WTC11 (cell line): ENCODE measurements at places on chromosomes 5 and 9.
A peak's percentile ranks its signal among the peaks of the same experiment; 100 is the strongest.

GRCh38 chr5:60727033-60727679 lies 27.2 kb upstream of the DEPDC1B start:
- no peak for DNase-seq

- no peak for DNase-seq
Observed at GRCh38 chr5:27015758-27016157, 22.6 kb downstream of the CDH9 start.

DNA sequence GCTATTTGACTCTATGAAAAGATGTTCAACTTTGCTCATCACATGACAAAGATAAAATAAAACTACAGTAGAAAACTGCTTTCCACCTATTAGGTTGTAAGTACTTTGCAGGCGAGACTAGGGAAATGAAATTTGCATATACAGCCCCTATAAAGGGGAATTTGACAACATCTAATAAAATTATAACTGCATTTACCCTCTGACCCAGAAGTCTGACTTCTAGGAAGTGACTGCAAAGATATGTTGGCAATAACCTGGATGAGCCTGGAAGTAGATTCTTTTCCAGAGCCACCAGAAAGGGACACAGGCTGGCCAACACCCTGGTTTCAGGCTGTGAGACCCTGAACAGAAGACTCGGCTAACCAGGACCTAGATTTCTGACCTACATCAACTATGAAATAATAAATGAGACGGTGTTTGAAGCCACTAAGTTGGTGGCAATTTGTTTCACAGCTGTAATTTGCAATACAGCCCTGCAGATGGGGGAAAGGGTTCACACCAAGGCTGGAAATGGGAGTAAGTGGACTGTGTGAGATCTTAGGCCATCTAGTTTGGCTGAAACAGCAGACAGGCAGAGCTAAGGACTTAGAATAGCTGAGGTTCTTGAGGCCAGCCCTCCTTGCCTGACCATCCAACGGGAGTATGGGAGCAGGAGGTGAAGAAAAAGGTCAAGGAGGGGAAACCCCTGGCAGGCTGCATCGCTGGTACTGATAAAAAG lies 106.6 kb downstream of the SIL1 start:
- DNase-seq: no peak

GRCh38 chr9:130755377-130756007 lies 61.9 kb downstream of the EXOSC2 start:
- no peak for DNase-seq

GRCh38 chr5:98796197-98796972 lies 22.9 kb downstream of the RGMB start:
- peak; percentile 56 for DNase-seq
